Hippocampal formation (tissue), 2 donors: ENCODE measurements at places on chromosomes 7 and 10.

GRCh38 chr10:851901-852300 lies 79.6 kb downstream of the LARP4B start:
- no peak for DNase-seq

DNA sequence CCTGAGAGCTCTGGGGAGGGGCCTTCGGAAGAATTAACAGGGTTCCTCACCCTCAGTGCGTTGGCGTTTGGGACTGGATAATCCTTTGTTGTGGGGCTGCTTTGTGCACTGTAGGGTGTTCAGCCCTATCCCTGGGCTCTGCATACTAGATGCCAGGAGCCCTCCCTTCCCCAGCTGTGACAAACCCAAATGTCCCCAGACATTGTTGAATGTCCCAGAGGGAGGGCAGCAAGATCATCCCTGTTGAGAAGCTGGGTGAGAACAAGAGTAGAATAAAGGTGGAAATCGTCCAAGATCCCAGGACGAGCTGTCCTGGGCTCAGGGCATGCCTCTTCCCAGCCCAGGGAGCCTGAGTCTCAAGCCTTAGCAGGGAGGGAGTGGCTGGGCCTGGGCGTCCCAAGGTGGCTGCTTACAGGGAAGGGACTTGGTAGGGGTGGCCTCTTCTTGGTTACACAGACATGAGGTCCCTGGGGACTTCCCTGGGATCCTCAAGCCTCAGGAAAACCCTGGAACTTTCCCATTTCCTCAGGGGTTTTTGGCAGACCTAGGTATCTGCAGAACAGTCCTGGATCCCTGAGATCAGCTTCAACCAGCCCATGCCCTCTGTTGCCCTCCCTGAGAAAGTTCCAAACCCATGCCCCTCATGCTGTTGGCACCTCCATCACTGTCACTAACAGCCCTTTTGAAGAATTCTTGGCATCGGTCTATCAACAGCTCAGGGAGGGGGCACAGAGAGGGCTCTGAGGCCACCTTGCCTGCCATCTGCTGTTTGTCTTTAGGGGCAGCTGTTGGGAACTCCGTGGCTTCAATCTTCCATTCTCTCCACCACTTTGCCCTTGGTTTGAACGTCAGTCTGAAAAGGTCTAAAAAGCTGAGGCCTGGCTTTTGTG lies 53.7 kb downstream of the GOLGA7B start:
- no peak for DNase-seq

GRCh38 chr7:26060733-26061677 lies 91.0 kb upstream of the NFE2L3 start:
- no peak for DNase-seq

GRCh38 chr7:18755793-18756192 lies 260.2 kb downstream of the HDAC9 start:
- no peak for DNase-seq

GRCh38 chr10:70433581-70434280 lies 7.8 kb downstream of the NODAL start:
- DNase-seq = no peak

GRCh38 chr7:10536561-10536960 lies 437.1 kb upstream of the PHF14 start:
- no peak for DNase-seq

DNA sequence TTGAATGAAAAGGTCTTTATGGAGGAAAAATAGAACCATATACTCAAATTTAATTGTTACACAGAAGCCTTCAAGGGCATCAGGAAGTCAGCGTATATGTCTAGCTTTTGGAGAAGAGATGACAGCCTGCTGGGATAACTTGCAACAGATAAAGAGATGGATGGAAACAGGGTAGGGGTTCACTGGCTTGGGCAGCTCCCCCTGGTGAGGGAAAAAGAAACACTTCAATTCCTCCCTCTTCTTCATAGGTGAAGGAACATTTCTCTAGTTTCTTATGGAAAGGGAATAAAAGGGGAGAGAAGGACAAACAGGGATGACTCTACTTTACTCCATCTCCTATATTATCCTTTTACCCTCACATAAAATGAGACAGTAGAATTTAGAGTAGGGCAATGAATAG lies 635.7 kb downstream of the PHTF2 start:
- DNase-seq = no peak

- no peak for DNase-seq
Observed at GRCh38 chr7:112546723-112547513, 66.1 kb downstream of the LSMEM1 start.

DNA sequence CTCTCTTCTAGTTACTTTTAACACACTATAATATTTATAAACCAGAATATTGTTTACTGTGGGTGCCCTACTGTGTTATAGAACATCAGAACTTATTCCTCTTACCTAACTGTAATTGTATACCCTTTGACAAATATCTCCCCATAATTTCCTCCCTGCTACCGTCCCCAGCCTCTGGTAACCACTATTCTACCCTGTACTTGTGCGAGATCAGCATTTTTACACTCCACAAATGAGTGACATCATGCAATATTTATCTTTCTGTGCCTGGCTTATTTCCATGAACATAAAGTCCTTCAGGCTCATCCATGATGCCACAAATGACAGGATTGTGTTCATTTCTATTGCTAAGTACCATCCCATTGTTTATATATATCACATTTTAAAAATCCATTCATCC lies 139.8 kb upstream of the RSU1 start:
- DNase-seq = no peak

- no peak for DNase-seq
Observed at GRCh38 chr10:10317151-10317550, 700.5 kb upstream of the CELF2 start.

DNA sequence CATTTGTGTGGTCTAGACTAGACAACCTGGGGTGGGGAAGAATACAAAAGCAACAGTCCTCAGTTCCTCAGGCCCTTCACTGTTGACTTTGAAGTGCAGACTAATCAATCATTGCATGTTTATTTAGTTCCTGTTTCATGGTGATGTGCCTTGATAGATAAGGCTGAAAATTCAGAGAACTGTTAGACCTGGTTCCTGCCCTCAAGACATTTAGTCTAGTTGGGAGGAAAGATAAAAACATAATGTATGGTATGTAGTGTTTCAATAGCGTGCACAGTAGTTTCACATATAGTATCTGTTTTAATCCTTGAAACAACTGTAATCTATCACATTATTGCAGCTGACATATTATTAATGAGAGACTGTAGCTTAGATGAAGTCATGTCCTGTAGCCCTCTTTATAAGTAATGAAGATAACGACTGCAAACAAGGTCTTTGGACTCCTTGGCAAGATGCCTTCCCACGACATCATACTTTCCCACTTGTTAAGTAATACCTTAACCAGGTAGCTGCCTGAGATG lies 124.0 kb downstream of the CELF2 start:
- DNase-seq = no peak

GRCh38 chr10:133275684-133276092 lies 980 bp downstream of the ADAM8 start:
- DNase-seq = no peak

DNA sequence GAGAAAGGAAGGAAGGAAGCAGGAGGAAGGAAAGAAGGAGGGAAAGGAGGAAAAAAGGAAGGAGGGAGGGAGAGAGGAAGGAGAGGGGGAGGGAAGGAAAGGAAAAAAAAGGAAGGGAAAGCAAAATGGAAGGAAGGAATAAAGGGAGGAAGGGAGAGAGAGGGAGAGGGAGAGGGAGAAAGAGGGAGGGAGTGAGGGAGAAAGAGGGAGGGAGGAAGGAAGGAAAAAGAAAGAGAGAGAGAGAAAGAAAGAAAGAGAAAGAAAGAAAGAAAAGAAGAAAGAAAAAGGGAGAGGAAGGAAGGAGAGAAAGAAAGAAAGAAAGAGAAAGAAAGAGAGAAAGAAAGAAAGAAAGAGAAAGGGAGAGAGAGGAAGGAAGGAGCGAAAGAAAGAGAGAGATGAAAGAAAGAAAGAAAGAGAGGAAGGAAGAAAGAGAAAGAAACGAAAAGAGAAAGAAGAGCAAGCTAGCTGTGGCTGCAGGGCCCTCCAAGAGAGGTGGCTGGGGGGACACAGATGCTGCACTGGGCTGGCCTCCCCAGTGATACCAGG lies 472.4 kb upstream of the MGMT start:
- DNase-seq = no peak

- no peak for DNase-seq
Observed at GRCh38 chr10:107585630-107586029, 421.1 kb upstream of the SORCS1 start.

GRCh38 chr7:129423700-129424410 lies 10.4 kb upstream of the STRIP2 start:
- no peak for DNase-seq
